ENCODE measurements at places on chromosomes 4 and X.

GRCh38 chr4:119233750-119234149 lies 21.2 kb downstream of the USP53 start:
- no peak for DNase-seq

DNA sequence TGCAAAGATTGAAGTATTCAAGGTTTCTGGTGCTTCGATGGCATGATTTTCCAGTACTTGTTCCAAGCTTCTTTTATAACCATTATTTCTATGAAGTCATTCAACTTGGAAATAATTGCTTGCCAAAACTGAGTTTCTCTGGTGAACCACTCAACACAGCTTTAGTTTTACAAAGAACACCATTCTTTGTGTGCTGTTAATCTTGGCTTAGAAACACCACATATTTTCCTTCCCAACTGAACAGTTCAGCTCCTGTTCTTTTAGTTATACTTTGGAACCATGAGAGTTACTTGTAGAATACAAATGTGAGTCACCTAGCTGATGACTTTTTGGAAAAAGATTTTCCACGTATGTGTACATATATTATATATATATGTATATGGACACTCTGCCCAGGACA lies 32.7 kb downstream of the TMEM47 start:
- no peak for DNase-seq

DNA sequence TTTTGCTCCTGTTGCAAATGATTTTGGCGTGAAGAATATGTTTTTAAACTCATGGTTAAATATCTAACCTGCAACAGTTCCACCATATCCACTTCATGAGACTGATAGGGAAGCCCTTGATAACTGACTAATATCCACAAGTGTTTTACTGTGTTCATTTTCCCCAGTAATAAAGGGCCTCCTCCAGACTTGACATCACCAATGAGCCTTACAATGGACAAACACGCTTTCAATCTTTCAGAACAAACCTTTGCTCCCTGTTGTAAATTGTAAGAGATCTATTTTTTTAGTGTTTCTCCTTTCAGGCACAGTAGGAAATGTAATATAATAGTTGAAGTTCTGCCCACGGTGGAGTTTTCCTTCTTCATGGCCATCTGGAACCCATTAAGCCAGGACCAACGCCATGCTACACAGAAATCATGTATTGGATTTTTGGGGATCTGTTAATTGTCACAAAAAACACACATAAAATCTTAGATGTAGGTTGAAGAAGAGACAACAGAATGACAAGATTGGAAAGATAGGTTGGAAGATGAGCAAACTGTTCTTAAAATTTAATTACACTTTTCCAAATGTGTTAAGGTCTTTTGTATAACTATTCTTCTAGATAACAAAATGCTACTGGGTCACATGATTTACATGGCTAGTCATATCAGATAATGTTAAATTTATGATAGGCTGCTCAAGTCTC lies 1030.1 kb downstream of the FSTL5 start:
- DNase-seq, result no peak

DNA sequence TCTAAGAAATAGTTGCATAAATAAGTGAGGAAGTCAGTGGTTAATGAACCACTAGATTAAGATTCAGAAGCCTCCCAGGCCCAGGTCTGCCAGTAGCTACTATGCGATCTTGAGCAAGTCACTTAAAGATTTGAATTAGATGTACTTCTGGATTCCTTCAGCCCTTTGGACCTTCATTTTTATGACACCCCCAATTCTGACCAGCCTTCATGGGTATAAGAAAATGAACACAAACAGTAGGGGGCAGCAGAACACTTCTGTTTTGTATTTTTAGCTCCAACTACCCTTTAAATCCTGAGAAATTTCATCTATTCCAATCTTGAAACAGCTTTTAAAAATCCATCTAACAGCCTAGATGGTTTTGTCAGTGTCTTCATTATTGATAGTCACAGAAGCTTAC lies 19.0 kb downstream of the TMEM47 start:
- DNase-seq, result no peak

DNA sequence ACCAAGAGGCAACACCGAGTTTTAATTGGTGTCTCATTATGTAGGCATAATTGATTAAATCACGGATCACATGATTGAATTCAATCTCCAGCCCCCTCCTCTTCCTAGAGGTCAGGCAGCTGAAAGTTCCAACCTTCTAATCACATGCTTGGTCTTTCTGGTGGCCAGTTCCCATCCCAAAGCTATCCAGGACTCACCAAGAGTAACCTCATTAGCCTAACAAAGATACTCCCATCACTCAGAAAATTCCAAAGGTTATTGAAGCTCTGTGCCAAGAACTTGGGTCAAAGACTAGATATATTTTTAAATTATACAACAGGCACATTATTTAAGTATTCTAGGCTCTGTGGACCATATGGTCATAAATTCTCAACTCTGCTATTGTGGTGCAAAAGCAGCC lies 65.1 kb downstream of the SLC10A7 start:
- no peak for DNase-seq

DNA sequence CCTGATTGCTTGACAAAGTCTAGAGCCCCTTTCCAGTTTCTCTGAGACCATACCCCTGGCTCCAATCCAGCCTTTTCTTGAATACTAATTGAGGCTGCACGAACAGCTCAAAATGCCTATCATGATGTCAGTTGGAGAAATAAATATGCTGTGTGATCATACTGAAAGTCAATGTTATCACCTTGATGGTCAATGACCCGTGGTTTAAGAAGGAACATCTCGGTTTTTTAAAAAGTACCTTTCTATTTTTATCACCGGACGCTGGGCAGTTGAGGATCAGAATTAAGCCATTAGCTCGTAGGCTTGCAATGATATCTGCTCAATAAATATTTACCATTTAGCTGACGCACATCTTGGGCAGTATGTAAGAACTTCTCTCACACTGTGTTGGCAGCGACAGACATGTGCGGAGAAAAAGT lies 852 bp upstream of the WDR44 start:
- DNase-seq, result no peak

- DNase-seq, result no peak
These were observed 15.4 kb downstream of the GK start for GRCh38 chrX:30668581-30668980.

- no peak for DNase-seq
These were observed 294.7 kb downstream of the NAF1 start for GRCh38 chr4:162871990-162872389.

GRCh38 chr4:107619731-107620130 lies 100.3 kb downstream of the PAPSS1 start:
- no peak for DNase-seq

All from T47D (cell line).